ENCODE measurements at places on chromosomes 1 and 21. TPM values are rescaled to one million over a fixed set of nuclear protein-coding genes. Genes with fewer than 3 reads are reported as not detected.

DNA sequence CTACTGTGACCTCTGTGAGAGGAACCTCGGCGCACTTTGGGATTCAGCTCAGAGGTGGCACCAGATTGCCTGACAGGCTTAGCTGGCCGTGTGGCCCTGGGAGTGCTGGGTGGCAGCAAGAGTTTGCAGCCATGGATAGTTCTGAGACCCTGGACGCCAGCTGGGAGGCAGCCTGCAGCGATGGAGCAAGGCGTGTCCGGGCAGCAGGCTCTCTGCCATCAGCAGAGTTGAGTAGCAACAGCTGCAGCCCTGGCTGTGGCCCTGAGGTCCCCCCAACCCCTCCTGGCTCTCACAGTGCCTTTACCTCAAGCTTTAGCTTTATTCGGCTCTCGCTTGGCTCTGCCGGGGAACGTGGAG lies 67.5 kb downstream of the DISC1 start:
- DNase-seq = no peak

DNA sequence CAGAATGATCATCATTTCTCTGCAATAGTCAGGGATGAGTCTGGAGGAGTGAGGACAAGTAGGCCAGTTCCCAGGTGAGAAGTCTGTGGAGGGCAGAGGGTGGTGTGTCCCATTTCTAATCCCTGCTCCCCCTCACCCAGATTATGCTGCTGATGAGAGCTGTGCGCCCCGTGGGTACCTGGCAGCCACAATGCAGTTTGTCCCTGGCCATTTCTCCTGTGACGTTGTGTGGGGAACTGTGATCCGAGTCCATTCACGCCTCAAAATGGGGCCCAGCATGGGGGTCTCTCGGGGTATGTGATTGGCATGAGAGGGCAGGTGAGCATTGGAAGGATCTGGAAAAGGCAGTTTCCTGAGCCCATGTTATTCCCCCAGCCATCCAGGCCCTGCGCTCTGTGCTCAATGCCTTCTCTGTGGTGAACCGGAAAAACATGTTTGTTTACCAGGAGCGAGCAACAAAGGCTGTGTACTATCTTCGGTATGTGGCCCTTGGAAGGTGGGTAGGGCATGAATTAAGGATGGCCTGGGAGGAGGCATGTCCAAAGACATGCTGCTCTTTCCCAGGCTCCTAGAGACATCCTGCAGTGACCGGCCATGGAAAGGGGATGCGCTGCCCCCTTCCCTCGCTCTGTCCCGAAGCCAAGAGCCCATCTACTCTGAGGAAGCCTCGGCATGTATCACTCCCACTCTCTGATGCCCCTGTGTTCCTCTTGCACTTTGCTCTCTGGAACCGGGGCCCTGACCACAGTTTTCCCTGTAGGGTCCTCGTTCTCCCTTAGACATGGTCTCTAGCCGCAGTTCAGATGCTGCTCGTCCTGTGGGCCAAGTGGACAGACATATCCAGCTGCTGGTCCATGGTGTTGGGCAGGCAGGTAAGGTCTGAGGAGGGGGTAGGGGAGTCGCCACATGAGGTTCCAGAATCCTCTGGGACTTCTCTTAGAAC lies 16.4 kb downstream of the HYI start:
- DNase-seq = no peak

DNA sequence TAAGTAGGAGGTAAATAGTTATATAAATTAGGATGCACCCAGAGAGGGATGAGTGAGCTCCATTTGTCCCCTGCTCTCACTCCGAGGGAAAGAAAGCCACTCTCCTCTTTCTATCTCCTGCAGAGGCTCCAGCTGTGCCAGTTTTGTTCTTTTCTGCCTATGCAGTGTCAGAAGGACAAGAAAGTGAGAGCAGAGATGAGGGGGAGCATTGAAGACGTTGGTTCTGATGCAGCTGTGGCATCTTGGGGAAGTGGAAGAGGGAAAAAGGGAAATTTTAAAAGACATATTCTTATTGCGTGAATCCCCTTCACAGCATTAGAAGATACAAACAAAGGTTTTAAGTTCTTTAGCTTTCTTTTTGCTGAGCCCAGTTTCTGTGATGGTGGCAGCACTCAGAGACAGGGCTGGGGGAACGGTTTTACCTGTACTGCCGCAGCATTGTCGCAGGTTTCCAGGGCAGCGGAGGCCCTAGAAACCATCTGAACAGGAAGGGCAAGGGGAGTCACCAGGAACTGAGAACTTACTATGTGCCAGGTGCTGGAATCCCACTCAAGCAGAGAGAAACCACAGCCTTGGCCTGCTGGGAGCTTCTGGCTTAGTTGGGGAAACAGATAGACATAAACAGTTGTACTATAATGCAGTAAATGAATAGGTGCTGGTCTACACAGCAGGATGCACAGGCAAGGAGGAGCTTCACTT lies 44.9 kb upstream of the USP24 start:
- no peak for DNase-seq

The SMCP gene
- total RNA-seq = not detected

The CHIT1 gene
- total RNA-seq = not detected

The RHD gene
- not detected for total RNA-seq

The MAD2L2 gene
- total RNA-seq = 132 TPM

The ZNF683 gene
- total RNA-seq = not detected

All from SJSA1 (cell line).